ENCODE measurements at places on chromosomes 16 and 17.

DNA sequence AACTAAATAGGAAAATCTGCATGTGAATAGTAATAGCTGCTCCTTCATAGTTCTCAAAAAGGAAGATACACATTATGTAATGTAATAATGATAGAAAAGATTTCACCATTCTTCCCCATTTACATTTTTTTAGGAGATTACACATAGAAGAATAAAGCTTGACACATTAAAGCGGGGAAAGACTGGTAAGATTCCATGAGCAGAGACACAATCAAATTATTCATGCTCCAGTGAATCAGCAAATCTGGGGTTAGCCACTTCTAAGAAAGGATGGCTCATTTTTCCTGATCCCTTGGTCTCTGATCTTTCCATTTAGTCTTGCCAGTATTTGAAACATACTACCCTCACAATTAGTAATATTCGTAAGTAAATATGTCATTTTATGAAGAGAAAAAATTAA lies 81.9 kb downstream of the CA4 start:
- peak; percentile 69 for DNase-seq

DNA sequence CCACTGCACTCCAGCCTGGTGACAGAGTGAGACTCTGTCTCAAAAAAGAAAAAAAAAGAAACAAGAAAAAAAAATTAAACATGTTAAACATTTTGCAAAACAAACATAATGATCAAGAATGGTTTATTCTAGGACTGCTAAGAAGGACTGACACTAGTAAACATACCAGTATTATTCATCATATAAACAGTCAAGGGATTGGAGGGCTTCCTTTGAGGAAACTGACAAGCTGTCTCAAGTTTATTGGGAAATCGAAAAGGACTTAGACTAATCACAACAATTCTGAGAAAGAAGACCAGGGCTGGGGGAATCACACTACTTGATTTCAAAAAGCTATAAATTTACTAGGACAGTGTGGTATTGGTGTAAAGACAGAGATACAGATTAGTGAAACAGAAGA lies 75.5 kb downstream of the MYH10 start:
- DNase-seq = no peak

DNA sequence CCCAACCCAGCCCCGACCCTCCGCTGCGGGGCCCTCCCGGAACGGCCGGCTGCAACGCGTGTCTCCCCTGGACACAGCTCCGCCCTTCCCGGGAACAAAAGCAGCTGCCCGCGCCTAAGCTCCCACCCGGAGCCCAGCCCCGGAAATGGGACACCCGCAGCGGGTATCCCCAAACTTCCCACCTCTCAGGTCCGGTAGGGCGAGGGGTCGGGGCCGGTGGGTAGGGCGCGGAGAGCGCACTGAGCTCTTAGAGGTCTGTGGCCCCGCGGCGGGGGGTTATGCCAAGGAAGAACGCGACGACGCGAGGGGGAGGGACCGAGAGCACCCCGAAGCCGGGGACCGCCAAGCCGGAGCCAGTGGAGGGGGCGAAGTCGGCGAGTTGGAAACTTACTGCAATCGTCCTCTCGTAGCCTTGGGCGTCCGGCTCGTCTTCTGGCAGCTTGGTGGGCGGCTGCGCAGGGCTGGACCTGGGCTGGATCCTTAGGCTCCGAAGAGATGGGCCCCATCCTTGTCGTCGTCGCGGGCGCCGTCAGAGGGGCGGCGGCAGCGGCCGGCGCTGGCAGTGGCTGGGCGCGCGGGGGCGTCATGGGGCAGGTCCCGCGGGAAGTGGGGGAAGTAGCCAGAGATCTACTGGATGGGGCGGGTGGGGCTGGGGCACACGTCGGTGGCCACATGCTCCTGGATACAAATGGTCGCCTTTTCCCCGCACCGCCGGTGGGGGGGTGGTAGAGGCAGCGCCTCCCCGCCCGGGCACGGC lies 6.9 kb downstream of the USP6 start:
- peak; percentile 43 for DNase-seq

- DNase-seq = no peak
Observed at GRCh38 chr17:5331506-5331905, 49.4 kb downstream of the RABEP1 start.

GRCh38 chr17:18099516-18099915 lies 9.0 kb upstream of the MYO15A start:
- no peak for DNase-seq

DNA sequence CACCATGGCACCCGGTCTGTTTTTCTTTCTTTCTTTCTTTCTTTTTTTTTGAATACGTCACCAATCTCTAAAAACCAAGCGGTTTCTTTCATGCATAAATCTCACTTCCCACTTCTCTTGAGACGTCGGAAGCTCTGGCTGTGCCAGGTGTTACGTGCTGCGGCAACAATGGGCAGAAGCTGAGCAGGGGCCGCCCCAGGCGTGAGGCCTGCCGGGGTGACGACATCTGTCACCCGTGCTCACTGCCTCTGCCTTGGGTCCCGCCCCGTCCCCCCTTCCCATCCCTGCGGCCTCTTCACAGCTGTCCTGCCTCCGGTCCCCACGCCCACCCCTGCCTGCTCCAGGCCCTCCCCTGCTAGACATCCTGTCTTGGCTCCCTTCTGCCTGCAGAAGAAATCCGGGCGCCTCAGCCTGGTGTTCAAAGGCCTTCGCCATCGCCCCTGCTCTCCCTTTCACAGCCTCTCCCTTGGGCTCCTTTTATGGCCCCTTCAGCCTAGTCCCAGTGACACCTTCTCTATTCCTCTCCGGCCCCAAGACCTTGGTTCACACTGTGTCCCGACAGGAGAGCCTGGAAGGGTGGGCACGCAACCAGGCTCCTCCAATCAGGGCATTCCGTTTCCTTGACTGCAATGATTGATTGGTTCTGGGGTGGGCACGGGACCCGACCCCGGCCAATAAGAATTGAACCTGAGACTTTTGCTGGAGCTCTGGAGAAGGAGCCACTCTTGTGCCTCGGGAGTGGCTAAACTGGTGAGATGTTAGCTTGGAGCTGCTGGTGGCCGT lies 4.8 kb downstream of the P2RX1 start:
- DNase-seq = no peak

- DNase-seq = no peak
Observed at GRCh38 chr16:17524656-17525055, 53.9 kb upstream of the XYLT1 start.

DNA sequence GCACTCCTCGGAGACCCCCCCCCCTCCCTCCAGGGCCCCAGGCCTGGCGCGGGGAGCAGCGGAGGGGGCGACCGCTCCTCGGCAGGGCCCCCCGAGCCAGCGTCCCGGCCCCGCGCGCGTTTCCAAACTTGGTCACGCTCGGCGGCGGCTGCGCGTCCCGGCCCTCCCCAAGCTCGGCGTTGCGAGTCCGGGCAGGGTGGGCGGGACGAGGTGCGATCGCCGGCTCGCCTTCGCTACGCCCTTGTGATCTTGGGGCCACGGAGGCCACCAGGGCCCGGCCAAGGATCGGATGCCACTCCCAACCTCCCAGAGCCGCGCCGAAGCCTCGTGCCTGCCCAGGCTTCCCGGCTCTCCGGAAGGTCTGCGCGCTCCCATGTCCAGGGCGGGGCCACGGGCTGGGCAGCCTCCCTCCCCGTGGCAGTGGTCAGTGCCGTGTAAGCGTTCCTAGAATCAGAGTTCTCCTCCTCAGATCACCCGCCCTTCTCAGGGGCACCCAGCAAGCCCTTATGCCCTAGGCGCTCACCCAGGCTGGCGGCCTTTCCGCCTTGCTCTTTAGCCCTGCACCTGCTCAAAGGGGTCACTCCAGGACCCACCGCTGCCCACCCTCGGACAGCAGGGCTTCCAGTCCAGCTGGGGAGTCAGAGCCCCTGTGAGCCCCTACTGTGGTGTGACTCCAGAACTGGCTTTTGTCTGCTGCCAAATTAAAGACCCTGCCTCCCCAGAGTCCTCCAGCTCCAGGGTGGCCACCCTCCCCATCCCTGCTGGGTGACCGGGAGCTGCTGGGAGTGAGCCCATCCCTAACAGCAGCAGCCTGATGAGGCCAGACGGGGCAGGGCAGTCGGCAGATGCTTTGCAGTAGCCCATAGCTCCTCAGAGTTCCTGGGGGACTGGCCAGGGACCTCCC lies 12.2 kb upstream of the MRPS23 start:
- no peak for DNase-seq

- DNase-seq = no peak
Observed at GRCh38 chr16:85812031-85812807, 12.7 kb downstream of the COX4I1 start.

GRCh38 chr17:43645450-43645764 lies 16.3 kb downstream of the MEOX1 start:
- no peak for DNase-seq

GRCh38 chr16:12583237-12583897 lies 220.3 kb downstream of the CPPED1 start:
- DNase-seq = no peak

- no peak for DNase-seq
Observed at GRCh38 chr17:63697341-63698286, 2.3 kb downstream of the LIMD2 start.

DNA sequence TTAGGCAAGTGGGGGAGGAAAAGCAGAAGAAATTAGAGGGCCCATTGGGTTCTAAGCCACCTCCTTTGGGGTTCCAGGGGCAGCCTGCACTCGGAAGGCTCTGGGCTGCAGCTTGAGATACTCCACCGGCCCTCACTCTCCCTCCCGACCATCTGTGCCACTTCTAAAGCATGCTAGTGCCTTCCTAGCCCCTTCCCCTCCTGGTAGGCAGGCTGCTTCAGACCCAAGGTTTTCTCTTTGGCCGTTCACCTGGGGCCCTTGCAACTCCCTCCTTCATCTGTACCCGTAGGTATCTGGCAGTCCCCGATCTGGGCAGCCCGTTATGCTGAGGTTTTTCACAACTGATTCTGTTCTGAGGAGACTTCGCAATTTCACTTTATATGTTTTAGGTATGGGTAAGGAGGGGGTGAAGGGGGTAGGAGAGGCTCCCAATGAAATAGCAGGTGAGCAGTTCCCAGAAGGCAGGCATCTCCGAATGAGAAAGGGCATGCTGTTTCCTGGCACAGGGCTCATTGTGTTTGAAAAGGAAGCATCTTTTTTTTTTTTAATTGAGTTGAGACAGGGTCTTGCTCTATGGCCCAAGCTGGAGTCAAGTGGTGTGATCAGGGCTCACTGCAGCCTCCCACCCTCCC lies 98.7 kb downstream of the RAB11FIP4 start:
- DNase-seq = no peak

Data from globus pallidus (tissue), 1 donor.